Activated B cell treated with CpG ODN at 0.5 μM for 24 hours (primary cell): ENCODE measurements at places on chromosomes 7 and 10. TPM values are rescaled to one million over a fixed set of nuclear protein-coding genes. Genes with fewer than 3 reads are reported as not detected.

ELN gene
- not detected in 2 replicates for total RNA-seq

APBB1IP gene
- 79.1 and 85.5 TPM in 2 replicates for total RNA-seq

MLXIPL gene
- total RNA-seq: not detected in 2 replicates

GLCCI1 gene
- 32.4 and 37.4 TPM in 2 replicates for total RNA-seq

SKAP2 gene
- total RNA-seq: 70.3 and 75.6 TPM in 2 replicates

DNA sequence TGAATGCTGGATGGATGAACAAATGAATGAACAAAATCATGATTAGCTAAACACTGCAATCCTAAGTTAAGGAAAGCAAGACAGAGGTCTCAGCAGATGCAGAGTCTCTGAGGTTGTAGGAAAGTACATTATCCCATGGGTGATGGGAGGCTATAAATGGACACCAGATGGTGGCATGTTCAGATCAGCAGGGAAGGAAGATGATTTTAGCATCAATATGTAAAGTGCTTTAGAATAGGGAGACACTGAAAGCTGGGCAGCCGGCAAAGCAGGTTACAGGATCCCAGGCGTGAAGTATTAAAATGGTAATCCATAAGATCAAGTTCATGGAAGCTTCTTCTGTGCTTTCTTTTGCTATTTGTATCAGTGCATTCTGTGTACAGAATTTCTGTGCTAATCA is 7.9 kb upstream of the RAPGEF5 start:
- DNase-seq: no peak

GRCh38 chr10:132886211-132887099 is 55.9 kb downstream of the CFAP46 start:
- DNase-seq: no peak

GRCh38 chr7:121023683-121024511 is 35.4 kb downstream of the CPED1 start:
- no peak for DNase-seq

GRCh38 chr7:65809259-65809981 is 63.5 kb upstream of the VKORC1L1 start:
- no peak for DNase-seq

- DNase-seq: no peak
Observed at GRCh38 chr7:157638563-157638962, 301.8 kb downstream of the DNAJB6 start.

DNA sequence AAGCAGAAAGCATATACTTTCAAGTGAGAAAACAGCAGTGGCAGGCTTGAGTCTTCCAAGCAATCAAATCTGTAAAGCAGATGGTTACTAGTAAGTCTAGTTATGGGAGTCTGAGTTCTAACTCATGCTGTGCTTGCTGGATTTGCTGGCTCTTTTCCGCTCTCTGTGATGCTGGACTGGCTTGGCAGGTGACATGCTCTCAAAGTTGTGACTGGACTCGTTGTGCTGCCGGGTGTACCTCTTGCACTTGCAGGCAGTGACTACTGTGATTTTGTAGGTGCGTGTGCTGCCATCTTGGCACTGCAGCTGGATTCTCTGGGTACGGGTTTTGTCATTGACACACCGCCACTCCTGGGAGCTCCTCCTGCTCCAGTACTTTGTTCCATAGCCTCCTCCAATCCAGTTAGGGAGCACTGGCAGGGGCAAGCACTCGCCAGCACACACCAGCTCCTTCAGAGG is 3.1 kb downstream of the SOSTDC1 start:
- no peak for DNase-seq

DNA sequence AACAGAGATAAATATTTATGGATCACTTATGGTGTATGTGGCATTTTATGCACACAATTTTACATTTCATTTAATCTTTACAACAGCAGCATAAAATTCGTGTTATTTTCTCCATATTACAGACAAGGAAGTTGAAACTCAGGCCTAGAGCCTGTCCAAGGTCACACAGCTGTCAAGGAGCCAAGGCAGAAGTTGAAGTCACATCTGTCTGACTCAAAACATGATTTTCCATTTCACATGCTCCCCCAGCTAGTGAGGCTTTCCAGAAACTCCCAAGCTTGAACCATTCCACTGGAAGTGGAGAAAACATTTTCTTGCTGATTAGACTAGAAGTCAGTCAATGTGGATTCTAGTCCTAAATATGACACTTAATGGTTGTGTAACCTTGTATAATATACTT is 110.5 kb downstream of the HECTD2 start:
- no peak for DNase-seq

DNA sequence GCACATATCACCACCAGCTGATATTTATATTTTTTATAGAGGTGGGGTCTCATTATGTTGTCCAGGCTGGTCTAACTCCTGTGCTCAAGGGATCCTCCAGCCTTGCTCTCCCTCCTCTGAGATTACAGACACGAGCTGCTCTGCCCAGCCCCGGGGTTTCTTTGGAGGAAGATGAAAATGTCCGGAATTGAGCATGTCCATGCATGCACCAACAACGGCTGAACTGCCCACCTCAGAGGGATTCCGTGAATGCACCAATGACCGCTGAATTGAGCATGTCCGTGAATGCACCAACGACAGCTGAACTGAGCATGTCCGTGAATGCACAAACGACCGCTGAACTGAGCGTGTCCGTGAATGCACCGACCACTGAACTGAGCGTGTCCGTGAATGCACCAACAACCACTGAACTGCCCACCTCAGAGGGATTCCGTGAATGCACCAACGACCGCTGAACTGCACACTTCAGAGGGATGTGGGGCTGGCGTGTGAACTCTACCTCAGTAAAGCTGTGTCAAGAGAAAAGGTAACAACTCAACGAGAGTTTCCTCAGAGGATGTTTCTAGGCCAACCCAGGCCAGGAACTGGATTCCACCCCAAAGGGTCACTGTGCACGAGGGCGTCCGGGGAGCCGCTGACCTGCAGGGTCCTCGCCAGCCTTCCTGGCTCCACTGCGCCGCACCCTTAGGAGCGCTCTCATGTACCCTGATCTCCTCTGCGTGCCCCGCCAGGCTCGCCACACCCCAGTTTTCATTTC is 34.9 kb upstream of the INPP5A start:
- DNase-seq: no peak

GRCh38 chr7:90645784-90646183 is 49.7 kb downstream of the CDK14 start:
- no peak for DNase-seq

DNA sequence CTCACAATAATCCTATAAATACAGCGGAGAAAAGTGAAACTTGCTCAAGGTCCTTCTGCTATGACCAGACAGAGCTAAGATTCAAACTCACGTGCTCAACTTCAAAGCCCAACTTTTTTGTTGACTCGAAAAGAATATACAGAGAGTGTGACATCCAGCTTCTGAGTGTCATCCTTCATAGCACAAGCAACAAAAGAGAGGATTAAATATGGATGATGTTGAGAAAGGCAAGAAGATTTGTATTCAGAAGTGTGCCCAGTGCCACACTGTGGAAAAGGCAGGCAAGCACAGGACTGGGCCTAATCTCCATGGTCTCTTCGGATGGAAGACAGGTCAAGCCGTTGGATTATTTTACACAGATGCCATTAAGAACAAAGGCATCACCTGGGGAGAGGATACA is 2.1 kb upstream of the FAM3C start:
- DNase-seq: no peak

DNA sequence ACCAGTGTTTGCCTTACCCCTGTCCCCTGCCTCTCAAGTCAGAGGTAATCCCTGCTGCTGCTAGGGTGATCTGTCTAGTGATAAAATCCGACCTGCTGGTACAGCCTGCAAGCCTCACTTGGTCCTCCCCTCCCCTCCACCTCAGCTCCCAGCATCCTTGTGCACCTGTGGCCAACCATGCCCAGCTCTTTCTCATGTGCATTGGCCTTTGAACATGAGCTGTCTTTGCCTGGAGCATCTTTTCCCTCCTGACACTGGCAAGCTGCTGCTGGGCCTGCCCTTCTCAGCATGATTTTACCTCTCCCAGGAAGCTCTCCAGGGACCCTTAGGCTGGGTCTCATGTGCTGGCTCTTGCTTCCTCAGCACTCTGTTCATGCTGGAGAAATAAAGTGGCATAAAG is 51.3 kb upstream of the CXCL12 start:
- no peak for DNase-seq

DNA sequence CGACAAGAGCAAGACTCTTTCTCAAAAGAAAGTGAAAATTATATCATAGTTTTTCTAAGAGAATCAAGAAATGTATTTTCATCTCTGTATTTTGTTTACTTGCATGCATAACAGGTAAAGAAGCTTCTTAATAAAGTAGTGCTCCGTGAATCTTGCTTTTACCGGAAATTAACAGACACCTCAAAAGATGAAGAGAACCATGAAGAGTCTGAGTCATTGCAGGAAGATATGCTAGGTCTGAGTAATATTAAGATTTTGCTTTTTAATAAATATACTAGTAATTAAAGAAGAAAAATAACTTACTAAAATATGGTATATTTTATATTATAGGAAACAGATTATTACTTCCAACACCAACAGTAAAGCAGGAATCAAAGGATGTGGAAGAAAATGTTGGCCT is 39.5 kb upstream of the STOX1 start:
- no peak for DNase-seq

DNA sequence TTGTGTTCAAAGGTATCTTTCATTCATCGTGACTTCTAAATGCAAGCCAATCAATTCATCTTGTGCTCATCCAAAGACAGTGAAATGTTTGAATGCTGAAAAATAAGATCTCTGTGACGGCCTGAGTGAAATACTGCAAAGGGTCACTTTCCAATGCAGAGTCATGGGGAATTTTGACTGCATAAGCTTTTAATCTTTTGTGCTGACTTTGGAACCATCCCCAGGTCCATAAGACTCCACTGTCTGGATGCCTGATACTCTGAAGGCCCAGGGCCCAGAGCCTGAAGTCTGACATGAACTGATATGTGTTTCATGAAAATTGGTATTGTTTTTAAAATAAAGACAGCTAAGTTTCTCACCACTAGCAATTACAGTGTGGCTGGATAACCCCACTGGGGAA is 39.0 kb downstream of the PPP1R3C start:
- DNase-seq: no peak

DNA sequence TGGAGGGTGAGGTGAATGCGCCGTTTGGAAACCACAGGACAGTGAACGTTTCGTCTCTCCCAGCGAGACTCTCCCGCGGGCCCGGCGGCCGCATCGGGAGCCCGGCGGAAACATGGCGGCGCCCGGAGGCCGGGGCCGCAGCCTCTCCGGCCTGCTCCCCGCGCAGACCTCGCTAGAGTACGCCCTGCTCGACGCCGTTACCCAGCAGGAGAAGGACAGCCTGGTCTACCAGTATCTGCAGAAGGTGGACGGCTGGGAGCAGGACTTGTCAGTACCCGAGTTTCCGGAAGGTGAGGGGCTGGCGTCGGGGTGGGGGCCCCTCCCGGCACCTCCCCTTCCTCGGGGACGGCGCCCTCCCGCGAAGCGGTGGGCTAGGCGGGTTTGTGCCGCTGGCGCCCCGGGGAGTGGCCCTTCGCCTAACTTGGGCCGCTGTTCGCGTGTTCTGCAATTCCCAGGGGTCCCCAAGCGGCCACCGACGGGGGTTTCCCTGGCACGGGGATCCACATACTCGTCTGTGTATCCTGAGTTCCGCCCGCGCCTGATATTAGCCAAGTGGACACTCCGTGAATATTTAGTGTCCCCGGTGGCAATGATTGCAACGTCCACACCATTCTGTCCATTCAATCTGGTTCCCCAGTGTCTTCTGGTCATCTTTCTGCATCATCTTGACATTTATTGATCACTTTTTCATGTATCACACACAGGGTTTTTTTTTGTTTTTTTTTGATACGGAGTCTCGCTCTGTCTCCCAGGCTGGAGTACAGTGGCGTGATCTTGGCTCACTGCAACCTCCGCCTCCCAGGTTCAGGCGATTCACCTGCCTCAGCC is 514 bp downstream of the NHLRC2 start:
- peak; percentile 69 for DNase-seq

DNA sequence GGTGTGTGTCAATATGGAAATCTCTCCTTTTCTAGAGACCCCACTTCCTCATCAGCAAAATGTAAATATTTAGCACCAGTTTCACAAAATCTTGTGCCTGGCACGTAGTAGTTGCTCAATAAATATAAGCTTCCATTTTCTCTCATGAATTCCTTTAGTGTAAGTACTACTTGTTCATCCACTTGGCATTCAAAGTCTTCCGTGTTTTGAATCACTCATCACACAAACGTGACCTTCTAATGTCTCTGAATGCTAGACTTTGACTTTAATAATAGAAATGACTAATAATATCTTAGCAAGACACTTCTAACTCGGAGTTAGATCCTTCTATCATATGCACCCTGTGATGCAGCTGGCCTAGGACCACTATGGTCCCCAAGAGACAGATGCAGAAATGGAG is 168.7 kb upstream of the ZNF32 start:
- no peak for DNase-seq

DNA sequence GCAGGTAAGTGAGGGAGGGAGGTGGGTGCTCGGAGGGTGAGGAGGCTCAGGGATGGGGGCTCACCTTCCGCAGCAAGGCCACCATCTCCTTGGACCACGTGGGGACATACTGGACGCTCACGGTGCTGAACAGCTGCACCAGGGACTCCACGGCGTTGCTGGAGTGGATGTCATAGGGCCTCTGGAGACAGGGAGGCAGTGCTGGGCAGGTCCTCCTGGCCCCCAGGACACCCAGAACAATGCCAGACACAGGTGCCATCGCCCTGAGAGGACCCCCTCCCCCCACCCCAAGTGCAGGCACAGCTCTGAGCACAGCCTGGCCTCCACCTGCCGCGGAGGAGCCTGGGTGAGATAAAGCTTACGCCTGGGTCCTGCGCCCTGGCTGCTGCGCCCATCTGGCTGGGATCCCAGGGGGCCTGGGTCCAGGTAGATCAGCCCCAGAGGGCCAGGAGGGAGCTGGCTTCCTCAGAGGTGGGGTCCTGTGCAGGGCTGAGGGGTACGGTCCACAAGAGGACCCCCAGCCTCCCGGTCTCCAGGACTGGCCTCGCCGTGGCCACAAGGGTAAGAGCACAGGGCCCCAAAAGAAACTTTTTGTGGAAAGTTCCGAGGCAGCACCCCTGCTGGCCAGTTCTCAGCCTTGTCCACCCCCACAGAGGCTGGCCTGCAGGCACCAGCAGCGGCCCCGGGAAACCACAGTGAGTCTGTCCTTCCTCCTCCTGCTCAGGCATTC is 37.8 kb downstream of the DPYSL4 start:
- DNase-seq: no peak

DNA sequence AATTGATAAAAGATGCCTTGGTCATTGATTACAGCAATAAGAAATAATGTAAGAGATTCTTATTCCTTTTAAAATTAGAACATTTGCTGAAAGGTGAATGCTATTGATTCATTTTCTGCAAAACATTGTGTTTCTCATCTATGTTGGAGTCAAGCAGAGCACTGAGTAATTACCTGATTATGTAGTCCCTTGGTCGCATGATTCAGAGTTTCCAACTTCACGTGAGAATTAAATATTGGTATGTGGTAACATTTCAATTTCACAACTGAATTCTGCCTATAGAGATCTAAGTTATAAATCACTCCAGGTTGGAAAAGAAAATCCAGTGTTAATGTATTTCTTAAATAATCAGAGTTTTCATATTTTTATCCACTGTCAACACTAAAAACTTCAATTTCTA is 701.4 kb downstream of the PHTF2 start:
- DNase-seq: no peak

GRCh38 chr10:4649886-4650508 is 176.0 kb upstream of the AKR1E2 start:
- DNase-seq: no peak
